ENCODE measurements at places on chromosomes 6 and 20. TPM values are rescaled to one million over a fixed set of nuclear protein-coding genes. Genes with fewer than 3 reads are reported as not detected.

- DNase-seq = peak; percentile 41
Observed at GRCh38 chr20:49700411-49701185, 13.1 kb downstream of the B4GALT5 start.

DNA sequence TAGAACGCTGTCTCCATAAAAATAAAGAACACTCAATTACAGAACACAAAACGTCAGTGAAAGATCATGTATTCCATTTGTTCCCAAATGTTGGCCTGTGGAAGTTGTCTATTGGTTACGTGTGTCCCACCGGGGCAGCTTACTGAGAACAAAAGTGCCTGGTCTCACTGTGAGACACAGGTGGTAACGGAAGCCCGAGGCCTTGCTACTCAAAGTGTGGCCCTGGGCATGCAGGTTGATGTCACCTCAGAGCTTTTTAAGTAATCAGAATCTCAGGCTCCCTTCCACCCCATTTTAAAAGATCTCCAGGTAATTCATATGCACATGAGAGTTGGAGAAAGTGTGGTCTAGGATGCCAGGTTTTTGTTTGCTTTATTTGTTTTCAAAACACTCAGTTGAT lies 422.5 kb upstream of the OPRM1 start:
- DNase-seq = no peak

DNA sequence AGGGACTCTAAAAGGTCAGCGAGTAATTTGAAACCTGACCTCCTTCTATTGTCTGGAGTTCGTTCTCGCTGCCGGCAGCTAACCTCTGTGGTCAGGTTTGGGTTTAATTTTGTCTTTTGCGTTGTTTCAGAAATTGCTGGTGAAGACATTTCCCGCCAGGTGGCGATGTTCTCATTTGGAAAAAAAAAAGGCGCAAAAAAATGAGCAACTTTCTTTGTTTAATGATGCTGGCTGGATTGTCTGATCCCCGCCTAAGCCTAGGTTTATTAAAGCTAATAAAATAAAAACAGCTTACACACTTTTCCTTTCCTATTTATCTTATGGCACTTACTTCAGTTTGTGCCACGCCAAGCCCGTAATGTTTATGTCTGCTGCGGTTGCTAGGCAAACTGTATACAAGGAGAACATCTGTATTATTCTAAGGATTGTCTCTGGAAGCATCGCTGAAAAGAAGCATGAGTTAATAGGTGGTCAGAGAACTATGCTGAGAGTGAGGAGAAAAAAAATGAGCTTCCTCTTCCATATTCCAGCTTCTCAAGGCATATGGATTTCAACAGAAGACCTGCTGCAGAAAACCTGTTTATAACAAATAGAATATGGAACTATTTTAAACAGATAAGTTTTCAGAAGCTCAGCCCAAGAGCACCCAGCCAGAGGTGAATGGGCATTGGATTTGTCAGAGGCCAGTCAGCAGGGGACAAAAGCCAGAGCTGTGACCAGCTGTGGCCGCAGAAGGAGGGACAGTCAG lies 205.7 kb downstream of the DOK5 start:
- DNase-seq = peak; percentile 78

- DNase-seq = no peak
Observed at GRCh38 chr20:56362833-56363413, 4.1 kb downstream of the FAM210B start.

DNA sequence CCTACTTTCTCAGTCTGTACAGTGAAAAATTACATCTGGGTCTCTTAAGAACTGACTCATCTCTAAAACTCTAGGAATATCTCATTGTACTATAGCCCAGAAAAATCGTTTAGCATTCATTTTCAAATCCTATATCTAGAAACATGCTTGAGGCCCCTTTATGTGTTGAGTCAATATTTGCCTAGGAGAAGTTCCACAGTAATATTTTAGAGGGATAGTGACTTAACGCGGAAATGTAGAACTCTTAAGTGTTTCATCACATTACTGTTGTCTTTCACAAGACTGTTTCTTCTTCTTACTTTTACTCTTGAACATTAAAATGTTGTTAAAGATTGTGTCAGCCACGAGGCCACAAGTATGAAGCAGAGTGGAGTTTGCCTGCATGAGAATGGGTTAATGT lies 23.0 kb upstream of the MYLIP start:
- no peak for DNase-seq

DNA sequence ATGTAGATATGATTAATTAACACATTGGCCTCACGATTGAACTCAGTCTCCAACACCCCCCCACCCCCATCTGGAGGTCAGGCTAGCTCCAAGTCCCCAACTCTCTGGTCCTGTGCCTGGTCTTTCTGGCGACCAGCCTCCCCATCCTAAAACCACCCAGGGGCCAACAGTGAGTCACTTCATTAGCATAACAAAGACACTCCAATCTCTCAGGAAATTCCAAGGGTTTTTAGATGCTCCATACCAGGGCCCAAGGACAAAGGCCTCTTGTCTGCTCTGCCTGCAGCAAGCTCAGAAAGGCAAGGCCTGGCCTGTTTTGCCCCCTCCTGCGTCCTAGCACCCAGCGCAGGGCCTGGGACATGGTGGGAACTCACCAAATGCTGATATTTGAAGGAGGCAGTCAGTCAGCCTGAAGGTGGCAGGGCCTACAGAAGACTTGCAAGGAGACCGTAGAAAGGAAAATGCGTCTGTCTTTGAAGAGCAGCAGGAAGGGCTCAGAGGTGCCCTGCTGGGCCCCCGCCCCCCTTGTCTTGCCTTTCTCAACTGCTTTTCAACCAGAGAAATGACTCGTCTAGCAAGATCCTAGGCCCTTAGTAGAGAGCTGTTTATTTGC lies 184.7 kb downstream of the CDH4 start:
- no peak for DNase-seq

- no peak for DNase-seq
Observed at GRCh38 chr6:167747645-167748044, 79.1 kb upstream of the AFDN start.

- DNase-seq = no peak
Observed at GRCh38 chr20:25541676-25542075, 43.7 kb downstream of the NINL start.

DNA sequence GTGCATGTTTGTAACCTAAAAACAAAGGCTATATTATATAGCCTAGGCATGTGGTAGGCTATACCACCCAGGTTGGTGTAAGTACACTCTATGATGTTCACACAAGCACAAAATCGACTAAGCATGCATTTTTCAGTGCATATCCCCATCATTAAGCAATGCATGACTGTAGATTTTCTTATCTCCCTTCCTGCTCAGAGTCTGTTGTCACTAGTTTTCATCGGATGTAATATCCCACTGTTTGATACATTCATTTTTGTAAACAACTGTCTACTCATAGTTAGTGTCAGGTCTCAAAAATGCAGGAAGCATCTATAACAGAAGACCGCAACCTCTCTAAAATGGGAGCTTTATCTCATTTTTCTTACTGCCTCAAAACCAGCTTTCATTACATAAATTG lies 70.7 kb downstream of the GFRAL start:
- no peak for DNase-seq

DNA sequence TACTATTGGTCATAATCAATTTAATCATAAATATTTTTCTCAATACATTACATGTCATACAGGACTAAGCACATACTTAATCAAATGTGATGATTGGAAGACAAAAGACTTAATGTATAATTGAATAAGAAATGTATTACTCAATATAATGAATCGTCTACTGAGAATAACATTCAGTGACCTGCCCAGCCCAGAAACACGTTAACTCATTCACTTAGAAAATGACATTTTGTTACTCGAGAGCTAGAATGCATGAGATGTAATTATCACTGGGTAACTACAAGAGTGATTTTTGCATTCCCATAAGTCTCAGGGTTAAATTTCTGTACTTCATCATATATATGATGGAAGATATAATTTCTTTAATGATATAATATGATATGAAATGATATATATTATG lies 444.8 kb downstream of the EYS start:
- DNase-seq = no peak

DNA sequence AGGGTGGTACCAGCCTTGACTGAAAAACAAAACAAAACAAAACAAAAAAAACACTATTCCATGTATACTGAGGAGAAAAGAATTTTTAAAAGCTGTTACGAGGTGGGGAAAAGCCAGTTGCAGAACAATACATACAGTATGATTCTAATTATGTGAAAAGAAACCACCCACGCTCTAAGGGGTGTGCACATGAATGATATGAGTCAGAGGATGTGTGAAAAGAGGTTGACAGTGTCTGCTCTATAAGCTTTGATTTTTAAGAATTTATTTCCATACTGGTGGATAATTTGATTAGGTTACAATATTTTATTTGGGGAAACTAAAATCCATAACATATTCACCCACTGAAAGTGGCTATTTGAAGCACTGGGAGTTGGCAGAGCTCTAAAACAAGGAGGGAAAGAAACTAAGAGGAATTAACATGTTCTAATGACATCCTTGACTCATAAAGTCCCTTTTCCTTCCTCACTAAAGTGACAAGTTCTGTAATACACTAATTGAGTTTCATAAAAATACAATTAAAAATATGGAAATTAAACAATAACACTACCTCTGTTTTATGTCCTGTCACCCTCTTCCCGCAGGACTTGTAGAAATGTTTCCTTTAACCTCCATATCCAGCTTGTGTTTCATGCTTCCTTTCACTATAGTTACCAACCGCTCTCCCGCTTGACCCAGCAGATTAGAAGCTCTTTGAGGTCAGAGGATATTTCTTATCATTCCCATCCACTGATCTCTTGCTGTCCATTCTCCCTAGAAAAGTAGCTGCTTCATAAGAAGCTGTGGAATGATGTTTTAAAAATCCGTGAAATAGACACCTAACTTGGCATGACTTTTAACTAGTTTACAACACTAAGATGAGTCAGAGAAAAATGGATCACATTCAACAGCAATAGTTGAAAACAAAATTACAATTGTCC lies 118.6 kb upstream of the CCDC28A start:
- DNase-seq = no peak

DNA sequence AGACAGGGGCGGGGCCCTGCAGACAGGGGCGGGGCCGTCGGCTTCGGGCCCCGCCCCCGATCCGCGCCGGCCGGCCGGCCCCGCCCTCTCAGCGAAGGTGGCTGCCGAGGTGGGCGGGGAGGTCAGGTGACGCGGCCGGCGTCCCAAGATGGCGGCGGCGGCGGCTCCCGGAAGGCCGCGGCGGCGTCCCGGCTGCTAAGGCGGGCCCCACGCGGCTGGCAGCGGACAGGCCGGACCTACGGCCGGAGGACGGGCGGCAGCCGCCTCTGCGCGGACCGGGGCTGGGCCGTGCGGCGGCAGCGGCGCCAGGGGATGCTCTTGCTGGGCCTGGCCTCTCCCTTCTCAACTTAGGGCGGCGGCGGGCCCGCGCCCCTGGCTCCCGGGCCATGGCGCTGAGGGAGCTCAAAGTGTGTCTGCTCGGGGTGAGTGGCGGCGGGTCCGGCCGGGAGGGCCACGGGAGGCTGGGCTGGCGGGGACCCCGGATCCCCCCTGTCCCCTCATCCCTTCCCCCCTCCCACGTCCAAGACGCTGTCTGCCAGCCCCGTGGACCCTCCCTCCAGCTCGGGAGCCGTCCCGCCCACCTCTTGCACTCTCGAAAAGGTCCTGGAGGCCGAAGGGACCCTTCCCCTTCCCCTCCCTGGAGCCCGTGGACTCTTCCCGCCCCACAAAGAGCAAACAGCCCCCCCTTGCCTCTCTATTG lies at the start of gene RAB22A:
Gene RAB22A (plus strand): TSS at position 125 of the 700 bp plus-strand sequence. CDS start 262 bp downstream, at position 387.
- DNase-seq = peak; percentile 80

DNA sequence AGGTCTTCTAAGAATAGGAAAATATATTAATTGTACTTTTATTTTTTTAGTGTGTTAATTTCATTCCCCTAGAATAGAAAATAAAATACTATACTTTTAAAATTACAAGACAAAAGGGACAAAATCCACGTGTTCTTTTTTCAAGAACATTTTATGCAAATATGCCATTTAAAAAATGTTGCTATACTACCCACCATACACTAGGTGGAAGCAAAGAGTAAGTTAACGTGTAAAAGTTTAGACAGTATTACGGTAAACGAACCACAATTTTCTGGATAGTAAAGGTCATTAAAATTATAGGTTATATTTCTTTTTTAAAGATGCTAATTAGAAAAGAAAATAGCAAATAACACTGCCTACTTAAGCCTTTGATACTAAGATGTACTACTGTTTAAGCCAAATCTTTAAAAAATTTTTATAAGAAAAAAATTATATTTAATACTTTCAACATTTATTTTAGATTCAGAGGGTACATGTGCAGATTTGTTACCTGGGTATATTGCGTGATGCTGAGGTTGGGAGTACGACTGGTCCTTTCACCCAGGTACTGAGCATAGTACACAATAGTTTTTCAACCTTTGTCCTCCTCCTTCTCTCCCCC lies 287.6 kb downstream of the PHF3 start:
- DNase-seq = peak; percentile 49

DNA sequence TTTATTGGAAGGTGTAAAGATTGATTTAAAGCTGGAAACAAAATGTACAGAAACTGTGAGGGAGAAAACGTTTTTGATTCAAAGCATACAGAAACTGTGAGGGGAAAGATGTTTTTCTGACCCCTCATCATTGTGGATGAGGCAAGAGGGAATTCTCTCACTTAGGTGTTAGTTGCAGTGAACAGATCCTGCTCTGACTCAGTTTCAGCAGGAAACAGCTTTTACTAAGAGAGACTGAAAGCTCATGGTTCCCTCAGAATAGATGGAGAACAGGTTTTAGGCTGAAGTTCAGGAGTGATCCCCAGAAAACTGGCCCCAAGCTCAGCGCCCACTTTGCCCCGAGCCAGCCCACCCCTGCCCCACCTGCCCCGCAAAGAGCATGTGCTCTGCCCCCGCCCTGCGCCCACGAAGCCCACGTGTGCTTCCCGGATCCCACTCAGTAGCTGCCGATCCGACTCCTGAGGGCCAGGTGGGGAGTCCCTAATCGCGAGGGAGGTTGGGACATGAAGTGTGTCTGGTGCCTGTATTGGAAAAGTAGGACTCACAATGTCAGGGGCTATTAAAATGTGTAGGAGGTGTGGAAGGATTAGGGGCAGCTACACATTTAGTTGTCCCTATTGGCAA lies 41.2 kb downstream of the DUSP22 start:
- no peak for DNase-seq

GRCh38 chr6:85132091-85132490 lies 317.8 kb upstream of the NT5E start:
- DNase-seq = no peak

- no peak for DNase-seq
Observed at GRCh38 chr6:75217193-75217592, 11.3 kb upstream of the COL12A1 start.

DNA sequence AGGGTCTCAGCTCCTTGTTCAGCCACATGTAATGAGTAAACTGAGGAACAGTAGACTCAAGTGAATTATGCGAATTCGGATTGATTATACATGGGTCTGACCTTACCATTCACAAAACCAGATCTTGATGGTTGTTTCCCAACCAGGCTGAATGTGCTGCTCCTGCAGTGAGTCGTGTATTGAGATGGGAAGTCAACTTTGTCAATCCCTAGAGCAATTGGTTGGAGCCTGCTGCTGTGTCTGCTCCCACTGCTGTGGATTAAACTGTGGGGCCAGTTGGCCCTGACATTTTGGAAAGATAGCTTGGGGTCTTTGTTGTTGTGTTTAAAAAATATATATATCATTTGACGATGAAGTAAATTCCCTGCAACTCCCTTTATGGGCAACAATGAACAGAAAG lies 23.9 kb downstream of the FAM50B start:
- no peak for DNase-seq

The STMND1 gene
- not detected for total RNA-seq

The C6orf118 gene
- not detected for total RNA-seq

The THBS2 gene
- total RNA-seq = not detected

The DAAM2 gene
- not detected for total RNA-seq

The VSX1 gene
- not detected for total RNA-seq

The FILIP1 gene
- not detected for total RNA-seq

The UBD gene
- not detected for total RNA-seq

Data from HT-29 (cell line).